Omental fat pad (tissue), 4 donors: ENCODE measurements at places on chromosomes 2 and 18. TPM values are rescaled to one million over a fixed set of nuclear protein-coding genes. Genes with fewer than 3 reads are reported as not detected.

Gene PASK
- total RNA-seq, result 2.1 TPM

- DNase-seq, result no peak
Observed at GRCh38 chr2:234796045-234796591, 155.7 kb upstream of the SH3BP4 start.

DNA sequence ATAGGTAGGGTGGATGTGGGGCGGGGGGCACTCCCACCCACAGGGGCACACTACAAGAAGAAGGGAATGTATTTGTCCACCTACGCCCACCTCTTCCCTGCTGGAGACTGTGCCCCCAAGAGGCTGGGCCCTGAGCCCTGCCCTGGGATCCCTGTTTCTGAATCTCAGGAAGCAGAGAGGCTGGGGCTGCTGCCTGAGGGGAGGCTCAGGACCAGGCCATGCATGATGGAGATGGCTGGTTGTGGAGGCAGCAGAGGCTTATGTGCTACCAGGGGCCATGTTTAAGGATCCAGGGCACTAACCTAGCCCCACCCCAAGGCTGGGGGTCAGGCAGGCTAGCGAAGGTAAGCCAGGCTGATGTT, 81.1 kb upstream of the OTOF start:
- no peak for DNase-seq

GRCh38 chr2:171553858-171554257, 31.6 kb downstream of the CYBRD1 start:
- no peak for DNase-seq

DNA sequence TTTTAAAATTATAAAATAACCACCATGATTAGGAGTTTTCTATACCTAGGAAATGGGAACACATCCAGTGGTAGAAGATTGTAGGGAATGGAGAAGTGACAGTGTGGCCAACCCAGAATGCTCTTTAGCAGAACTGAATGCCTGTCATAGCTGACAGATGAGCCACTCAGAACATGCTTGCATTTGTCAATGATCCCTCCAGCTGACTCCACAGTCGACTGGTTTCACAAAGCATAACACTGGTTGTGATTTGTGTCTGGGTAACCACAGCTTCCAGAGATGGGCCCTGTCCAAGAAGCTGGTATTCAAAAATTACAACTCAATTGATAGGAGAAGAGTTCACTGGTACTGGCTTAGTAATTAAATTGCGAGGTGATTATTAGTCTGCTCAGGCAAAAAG, 9.0 kb upstream of the CTIF start:
- no peak for DNase-seq

DNA sequence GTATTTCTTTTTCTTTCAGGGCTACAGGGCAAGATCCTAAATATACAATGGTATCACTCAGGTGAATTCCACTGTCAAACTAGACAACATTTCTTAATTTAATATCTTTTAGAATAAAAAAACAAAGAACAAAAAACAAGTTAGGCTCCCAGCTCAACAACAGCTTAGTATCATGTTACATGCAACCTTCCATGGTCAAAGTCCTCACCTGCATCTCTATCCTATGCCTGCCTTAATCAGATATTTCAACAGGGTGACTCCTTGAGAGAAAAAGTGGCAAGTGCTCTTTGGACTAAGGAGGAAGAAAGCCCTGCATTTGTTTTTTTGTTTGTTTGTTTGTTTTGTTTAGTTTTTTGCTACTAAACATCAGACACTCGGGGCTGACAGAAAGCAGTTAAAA, 50.2 kb downstream of the WDFY1 start:
- DNase-seq, result no peak

GRCh38 chr2:143719406-143719805, 590.2 kb downstream of the ARHGAP15 start:
- DNase-seq, result no peak

DNA sequence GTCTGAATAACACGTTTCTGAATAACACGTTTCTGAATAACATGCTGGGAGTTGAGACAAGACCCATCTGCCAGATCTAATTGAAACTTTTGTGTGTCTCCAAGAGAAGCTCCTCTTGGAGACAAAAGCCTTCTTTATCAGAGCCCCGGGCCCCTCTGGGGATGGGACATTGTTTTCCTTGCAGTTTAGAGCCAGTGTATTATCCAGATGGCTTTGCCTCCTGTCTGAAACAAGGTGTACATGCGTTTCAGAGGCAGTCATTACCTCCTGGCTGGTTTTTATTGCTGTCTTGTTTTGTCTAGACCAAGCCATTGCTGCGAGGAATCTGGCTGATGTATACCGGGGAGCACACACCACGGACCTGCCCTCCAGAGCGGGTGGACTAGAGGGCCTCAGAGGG, 7.8 kb downstream of the FOSL2 start:
- no peak for DNase-seq
